ENCODE measurements at places on chromosomes 1 and 21. TPM values are rescaled to one million over a fixed set of nuclear protein-coding genes. Genes with fewer than 3 reads are reported as not detected.

The CHRM3 gene
- total RNA-seq = 3.0 TPM

The MCOLN3 gene
- 23.7 TPM for total RNA-seq

GRCh38 chr1:226034482-226034881, 28.0 kb upstream of the H3-3A start:
- DNase-seq = no peak

DNA sequence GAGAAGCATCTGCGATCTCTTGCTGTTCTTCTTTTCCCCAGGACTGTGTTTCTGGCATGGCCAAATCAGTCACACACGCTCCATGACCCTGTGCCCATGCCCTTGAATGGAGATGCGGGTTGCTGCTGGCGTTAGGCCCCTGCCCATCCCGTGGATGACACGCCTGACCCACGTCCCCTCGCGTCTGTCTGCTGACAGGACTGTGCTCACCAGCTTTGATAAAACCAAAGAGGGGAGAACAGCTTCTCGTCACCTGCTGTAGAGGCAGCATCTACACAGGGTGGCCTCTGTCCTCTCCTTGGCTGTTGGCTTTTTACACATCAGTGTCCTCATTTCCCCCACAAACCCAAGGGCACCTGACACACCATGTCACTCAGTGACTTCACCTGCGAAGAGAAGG, 6.9 kb downstream of the MT1HL1 start:
- no peak for DNase-seq

- no peak for DNase-seq
These were observed 953.1 kb upstream of the ADGRL4 start for GRCh38 chr1:79959635-79960034.

DNA sequence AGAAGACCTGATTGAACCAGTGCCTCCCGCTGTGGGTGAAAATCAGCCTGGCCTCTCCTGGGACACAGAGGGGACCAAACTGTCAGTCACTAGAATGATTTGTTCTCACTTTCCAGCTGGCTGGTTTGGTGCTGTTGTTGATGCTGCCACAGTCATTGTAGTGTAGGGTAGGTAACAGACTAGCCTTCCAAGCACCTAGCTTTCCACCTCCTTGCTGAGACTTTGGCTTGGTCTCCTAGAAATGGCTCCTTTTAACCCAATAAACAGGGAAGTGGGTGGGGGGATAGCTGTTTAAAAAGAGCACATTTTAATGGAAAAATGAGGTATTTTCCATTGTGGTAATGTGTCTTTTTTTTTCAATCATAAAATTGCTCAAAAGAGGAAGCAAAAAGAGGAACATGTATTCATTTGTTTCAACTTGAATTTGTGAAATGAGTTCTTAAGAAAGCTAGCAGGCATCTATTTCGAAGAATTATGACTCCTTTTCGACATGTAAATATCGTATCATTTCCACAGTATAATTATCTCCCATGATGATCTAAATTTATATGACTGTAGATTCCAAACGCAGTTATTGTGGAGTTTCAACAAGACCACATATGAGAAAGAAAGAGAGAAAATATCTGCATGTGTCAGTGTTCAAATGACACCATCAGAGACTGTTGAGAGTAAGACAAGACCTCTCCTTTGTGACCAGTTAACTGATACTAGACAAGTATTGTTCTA, 190.1 kb downstream of the HLX start:
- no peak for DNase-seq

- DNase-seq = no peak
These were observed 252.7 kb downstream of the AKT3 start for GRCh38 chr1:243597383-243597782.
